Hindlimb muscle (tissue), 1 donor: ENCODE measurements at places on chromosomes 5 and 9. TPM values are rescaled to one million over a fixed set of nuclear protein-coding genes. Genes with fewer than 3 reads are reported as not detected.

PPIC gene
- 24.2 TPM for polyA plus RNA-seq

RASGRF2 gene
- 1.1 TPM for polyA plus RNA-seq

MYOZ3 gene
- 12.5 TPM for polyA plus RNA-seq

KCTD16 gene
- polyA plus RNA-seq, result 0.08 TPM

AK1 gene
- polyA plus RNA-seq, result 1,359 TPM

PCDHB13 gene
- polyA plus RNA-seq, result 2.8 TPM

F2RL1 gene
- polyA plus RNA-seq, result 0.31 TPM

PCDH12 gene
- polyA plus RNA-seq, result 16.9 TPM

DNA sequence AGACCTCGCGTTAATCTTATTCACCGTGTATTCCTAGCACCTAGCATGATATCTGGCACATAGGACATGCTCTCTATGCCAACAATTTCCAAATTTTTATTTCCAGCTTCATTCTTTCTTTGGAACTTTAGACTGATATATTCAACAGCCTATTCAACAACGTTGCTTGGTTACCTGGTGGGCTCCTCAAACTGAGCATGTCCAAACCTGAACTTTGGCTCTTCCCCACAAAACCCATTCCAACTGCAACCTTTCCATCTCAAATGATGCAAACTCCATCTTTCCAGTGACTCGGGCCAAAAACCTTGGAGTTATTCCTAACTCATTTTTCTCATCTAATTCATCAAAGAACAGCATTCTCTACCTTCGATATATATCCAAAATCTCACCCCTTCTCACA lies 525.2 kb downstream of the AGTPBP1 start:
- DNase-seq, result peak; percentile 82

DNA sequence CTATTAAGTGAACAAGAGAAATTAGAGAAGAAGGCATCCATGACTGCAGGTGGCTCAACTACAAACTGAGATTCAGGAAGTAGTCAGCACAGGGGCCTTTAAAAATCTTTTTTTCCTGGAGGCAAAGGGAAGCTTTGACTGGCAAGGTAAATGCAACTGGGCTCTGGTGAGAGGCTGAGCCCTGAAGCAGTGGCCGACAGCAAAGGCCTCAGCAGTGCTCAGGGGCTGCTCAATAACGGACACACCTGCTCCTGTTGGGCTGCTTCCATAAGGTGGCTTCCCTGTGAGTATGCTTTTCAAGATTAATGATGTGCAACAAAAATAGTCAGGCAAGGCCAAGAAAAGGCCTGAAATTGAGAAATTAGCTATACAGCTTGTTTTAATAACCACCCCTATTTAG lies 134.2 kb upstream of the RGMB start:
- DNase-seq, result no peak

GRCh38 chr5:24555229-24555628 lies 89.5 kb downstream of the CDH10 start:
- DNase-seq, result no peak

DNA sequence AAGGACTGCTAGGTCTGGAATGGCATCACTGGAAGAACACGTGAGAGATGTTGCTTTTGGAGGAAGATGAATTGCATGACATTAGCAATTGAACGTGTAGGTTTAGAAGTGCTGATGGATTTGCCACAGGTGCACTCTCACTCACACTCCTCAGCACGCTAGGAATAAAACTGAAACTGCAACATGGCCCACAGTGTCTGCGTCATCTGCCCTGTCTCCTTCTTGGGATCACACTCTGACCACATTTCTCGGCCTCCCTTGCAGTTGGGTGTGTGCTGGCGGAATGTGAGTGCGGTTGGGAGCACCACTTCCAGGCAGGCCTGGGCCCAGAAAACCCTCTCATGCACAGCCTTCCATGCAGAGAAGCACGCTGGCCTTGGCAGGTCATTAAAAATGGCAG lies 152.8 kb upstream of the LHFPL2 start:
- no peak for DNase-seq

DNA sequence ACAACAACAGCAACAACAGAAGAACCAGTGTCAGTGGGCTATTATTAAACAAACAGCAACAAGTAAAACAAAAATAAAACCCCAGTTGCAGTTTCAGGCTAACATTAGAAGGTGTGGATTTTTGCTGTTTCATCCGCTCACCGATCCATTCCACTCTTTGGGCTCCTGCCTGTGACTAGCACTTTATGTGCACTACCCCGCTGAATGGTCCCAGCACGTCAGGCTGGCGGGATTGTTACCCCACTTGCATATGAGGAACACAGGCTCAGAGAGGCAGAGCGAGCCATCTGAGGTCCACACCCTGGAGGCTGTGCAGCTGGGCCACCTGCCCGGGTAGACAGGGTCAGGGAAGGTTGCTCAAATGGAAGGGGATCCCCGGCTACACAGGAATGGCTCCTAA lies 26.0 kb downstream of the NSG2 start:
- no peak for DNase-seq

DNA sequence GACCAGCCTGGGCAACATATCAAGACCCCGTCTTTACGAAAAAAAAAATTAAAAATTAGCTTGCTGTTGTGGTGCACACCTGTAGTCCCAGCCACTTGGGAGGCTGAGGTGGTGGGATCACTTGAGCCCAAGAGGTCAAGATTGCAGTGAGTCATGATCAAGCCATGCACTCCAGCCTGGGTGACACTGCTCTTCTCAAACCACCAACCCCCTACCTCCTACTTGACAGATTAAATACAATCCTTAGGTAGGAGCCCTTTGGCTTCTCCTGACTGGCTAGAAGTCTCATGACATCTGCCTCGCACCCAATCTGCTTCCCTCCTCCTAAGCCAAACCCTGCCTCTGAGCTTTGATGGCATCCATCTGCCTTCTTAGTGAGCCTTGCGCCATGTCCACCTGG lies 11.6 kb upstream of the FBP1 start:
- DNase-seq, result no peak

DNA sequence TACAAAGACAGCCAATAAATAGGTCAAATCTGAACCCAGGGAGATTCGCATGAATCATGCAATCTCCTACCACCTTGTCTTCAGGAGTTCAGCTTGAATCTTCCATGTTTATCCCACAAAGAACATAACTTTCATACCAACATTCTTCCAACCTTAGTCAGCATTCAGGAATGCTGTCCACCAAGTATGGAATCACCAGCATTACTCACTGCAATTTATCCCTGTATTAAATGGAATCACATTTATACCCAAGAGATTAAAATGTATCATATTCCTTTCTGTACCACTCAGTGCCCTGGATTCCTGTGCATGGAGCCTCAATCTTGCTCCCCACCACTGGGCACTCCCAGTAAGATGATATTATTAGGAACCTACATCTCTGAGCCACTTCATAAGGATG lies 162.6 kb downstream of the GLIS3 start:
- no peak for DNase-seq

DNA sequence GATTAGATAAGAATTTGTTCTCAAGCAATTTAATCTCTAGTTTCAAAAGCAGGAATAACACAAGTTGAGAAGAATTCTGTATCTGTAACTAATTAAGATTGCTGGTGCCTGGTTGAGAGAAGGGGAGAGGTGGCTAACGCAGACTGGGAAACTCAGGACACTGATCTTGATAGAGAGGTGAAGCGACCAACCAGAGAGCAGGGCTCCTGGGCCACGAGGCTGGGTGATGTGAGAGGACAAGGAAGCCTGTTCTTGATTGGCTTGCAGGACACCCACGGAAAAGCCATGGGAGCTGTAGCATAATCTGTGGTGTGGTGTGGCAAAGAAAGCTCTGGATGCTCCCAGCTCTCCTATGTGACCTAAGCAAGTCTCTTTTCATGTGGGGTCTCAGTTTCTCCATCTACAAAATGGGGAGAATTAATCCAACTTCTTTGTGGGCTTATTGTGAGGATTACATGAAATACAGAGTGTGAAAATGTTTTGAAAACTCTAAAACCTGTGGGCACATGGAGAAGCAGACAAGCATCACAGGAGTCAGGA lies 594.1 kb upstream of the BRINP1 start:
- no peak for DNase-seq

DNA sequence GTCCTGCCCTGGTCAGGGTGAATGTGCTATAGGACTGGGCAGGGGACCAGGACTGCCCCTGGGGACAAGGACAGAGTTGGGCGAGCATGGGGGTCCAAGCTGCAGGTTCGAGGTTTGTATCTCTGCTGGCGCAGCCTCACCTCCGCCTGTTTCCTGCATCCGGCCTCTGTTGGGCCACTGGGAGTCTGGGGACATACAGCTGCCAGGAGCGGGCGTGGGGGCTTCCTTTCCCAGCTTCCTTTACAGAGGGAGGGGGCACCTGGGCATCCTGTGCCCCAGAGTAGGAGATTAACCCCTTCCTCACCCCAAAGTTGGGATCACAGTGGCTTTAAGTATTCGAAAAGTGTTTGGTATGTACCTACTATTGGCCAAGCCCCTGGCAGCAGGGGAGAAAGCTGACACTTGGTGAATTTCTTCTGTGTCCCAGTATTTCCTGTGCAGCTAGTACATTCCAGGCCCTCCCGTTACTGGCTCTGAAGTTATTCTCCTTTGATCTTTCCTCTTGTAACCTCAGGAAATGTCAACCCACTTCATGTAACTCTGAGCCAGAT lies 19.0 kb downstream of the OLFML2A start:
- no peak for DNase-seq

GRCh38 chr5:55894135-55894534 lies 43.0 kb downstream of the IL31RA start:
- DNase-seq, result no peak

DNA sequence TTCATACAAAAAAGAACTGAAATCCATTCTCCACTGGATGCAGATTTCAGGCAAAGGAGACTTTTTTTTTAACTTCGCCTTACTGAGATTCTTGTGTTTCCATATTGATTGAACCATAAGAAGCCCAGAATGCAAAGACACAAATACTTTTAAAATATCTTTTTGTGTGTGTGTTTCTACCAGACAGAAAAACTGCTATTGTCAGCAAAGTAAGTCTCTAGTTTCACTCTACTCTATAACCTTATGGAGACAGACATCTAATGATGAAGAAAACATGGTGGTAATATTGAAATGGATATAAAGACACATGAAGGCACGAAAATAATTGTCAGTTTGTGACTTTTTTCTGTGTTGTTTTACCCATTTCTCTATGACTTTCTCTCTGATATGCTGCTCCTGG lies 260.3 kb upstream of the RORB start:
- no peak for DNase-seq

GRCh38 chr5:17079562-17079961 lies 137.9 kb upstream of the BASP1 start:
- DNase-seq, result no peak

- no peak for DNase-seq
These were observed 27.1 kb upstream of the IL33 start for GRCh38 chr9:6188466-6188865.
